Fibroblast of mammary gland (primary cell): ENCODE measurements at places on chromosomes 3 and 15.

- DNase-seq, result peak; percentile 13
Observed at GRCh38 chr3:112078125-112079083, 7.8 kb upstream of the C3orf52 start.

GRCh38 chr3:158086776-158087175, 19.4 kb downstream of the SHOX2 start:
- DNase-seq, result peak; percentile 20

GRCh38 chr3:139689122-139689521, 11.3 kb upstream of the NMNAT3 start:
- DNase-seq, result no peak

GRCh38 chr15:66417736-66418135, 31.0 kb downstream of the MAP2K1 start:
- no peak for DNase-seq

DNA sequence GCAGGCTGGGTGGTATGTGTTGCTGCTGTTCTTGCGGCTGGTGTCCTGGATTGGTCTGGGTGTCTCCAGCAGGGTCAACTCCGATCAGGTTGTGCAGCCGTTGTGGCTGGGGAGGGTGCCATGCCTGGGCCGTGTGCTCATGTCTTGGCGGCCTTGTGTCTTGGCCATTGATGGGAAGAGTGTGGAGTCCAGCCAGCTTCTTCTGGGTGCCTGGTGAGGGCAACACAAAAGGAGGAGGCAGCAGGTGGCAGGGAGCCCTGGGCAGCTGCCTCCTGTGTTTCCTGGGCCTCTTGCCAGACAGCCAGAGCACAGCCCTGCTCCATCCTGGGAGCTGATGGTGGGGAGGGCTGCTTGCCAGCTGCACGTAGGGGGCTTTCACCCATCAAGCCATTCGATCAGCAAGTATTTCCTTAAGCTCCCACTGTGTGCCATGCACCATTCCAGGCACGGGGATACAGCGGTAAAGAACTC, 4.3 kb downstream of the CHAC1 start:
- DNase-seq, result no peak

GRCh38 chr3:7504886-7505775, 644.2 kb downstream of the GRM7 start:
- DNase-seq, result peak; percentile 81

DNA sequence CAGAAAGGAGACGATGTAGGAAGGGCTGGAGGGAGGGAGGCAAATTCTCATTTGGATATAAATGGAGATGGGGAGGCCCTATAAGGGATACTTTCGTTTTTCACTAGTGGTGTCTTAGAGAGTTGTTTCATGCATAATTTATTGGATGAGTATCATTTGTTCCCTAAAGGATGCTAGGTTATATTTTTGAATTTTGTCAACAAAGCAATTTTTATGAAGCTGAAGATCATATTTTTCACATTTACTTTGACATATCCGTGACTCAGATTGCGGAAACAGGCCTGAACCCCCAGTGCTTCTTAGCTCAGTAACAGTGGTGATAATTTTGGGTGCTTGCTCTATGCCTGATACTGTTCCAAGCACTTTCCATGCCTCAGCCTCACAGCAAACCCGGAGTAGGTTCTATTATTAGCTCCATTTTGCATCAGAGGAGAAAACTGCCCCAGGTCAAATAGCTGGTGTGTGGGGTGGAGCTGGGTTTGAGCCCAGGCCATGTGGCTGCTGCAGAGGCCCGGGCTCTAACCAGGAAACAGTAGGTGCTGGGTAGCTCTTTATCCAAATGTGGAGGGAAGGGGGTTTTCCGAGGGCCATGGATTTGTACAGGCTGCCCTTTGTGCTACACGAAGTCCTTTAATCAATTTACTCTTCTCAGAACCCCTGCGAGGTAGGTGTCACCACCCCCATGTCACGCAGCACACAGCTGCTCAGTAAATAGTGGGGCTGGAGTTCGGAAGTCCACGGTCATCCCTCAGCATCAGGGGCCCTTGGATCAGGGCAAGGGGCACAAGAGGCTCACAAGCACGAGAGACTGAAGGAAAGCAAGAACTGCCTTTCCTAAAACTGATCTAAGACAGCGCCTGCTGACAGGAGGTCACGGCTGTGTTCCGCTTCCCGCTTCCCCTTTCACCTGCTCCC, 99.1 kb downstream of the SLC49A4 start:
- DNase-seq, result no peak

DNA sequence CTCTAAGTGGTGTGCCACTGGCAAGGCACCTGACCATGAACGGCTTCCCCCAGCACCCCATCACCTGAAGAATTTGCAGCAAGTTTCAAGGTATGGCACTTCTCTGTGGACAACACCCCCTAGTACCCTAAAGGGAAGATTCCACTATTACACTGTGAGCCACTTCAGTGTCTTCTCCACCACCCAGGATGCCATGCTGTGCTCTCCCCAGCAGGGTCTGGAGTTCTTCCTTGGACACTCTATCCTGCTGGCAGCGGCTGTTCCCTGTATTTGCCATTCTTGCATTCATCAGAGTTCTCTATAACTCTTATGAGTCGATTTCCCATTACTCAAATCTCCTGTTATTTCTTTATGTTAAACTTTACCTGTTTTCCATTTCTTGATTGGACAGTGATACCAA, 33.9 kb upstream of the RNU6-1 start:
- no peak for DNase-seq

GRCh38 chr3:53501178-53501577, 6.8 kb downstream of the CACNA1D start:
- DNase-seq, result no peak

- peak; percentile 52 for DNase-seq
Observed at GRCh38 chr3:21544076-21544462, 206.9 kb downstream of the ZNF385D start.

DNA sequence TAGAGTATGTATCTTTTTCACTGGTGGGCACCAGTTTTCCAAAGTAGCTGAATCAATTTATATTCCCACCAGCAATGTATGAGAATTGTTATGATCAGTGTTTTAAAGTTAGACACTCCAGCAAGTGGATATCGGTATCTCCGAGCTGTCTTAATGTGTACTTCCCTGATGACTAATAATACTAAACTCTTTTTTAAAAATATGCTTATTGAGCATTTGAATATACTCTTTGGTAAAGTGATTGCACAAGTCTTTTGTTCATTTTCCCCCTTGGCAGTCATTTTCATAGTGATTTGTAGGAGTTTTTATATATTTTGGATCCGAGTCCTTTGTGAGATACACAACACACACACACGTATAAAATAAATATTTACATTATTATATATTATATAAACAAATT, 12.5 kb upstream of the FEM1B start:
- no peak for DNase-seq

- no peak for DNase-seq
Observed at GRCh38 chr3:134625885-134626741, 24.7 kb downstream of the KY start.

GRCh38 chr3:89058371-89058770, 49.0 kb upstream of the EPHA3 start:
- no peak for DNase-seq

- DNase-seq, result no peak
Observed at GRCh38 chr15:74403588-74403919, 30.2 kb downstream of the SEMA7A start.

GRCh38 chr15:75201616-75202250, at the start of gene C15orf39:
Gene C15orf39, plus strand, starts transcription at chr15:75201882. Its CDS starts 4,167 bp downstream, at chr15:75206049.
- peak; percentile 54 for DNase-seq

DNA sequence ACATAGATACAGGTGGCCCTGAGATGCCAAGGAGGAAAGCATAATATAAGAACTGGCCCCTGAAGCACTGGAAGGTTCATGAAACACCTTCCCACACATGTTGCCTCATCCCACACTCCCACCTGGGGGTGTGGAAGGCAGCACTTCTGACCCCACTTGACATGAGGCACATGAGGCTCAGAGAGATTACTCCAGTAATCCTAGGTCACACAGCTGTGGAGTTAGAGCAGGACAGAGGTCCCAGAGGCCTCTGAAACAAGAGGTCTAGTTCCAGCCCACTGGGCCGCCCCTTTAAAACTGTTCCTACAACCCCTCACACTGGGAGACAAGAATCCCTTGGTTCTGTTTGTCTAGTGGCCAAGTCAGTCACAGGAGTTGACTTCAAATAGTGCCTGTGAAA, 7.2 kb downstream of the SSUH2 start:
- no peak for DNase-seq

DNA sequence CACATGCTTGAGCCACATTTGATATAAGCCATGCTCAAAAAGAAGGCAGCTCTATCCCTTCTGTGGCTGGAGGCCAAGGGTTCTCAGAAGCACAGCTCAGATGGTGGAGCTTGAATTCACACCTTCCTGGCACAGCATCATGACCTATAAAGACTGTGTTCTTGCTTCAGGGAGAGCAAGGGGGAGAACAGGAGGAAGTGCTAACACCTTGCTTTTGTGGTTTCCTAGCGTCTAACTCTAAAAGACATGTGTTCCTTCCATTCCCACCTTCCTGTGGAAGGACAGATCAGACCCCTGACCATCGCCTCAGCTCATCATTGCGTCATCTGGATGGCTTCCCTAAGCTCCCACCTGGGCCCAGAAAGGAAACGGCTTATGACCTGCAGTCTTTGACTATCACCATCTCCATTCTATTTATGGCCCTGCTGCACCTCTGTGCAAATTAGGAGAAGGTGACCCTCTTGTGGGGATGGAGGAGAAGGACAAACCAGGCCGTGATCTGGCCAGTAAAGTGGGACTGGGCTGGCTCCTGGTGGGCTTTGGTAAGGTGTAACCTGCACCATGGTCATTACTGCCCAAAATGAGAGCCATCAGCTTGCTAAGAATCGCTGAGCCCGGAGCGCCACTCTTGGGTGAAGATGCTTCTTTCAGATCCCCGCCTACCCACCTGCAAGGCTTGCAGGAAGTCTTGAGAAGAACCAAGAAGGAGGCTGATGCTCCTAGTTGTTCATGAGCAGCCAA, 128.5 kb downstream of the SERPINI1 start:
- DNase-seq, result no peak

DNA sequence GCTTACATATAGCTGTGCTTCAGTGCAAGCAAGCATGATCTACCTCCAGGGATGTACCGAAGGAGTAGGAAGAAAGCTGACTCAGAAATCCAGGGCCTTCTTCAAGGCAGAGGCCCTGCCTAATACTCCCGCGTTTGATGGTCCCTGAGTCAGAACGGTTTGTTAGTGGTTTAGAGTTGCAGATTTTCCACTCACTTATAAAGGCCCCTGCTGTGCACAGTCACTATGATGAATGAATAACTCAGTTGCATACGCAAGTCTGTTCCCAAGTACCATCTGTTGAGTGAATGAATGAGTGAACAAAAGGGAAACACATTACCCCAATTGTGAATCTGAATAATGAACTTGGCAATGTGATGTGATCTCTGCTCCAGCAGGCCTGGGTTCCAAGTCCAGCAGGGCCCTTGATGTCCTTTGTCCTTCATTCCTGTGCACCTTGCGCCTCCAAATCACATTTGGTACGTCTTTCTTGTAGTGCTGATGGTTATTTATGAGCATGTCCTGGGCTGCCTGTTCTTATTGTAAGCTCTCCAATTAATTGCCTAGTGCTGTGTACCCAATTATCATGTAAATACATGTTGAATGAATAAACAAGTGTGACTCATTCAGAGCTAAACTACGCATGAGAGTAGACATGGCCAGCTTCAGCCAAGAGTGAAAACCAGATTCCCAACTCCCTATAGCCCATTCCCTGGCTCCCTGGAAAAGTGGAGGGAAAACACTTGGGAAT, 85.3 kb upstream of the LIMD1 start:
- DNase-seq, result peak; percentile 98

DNA sequence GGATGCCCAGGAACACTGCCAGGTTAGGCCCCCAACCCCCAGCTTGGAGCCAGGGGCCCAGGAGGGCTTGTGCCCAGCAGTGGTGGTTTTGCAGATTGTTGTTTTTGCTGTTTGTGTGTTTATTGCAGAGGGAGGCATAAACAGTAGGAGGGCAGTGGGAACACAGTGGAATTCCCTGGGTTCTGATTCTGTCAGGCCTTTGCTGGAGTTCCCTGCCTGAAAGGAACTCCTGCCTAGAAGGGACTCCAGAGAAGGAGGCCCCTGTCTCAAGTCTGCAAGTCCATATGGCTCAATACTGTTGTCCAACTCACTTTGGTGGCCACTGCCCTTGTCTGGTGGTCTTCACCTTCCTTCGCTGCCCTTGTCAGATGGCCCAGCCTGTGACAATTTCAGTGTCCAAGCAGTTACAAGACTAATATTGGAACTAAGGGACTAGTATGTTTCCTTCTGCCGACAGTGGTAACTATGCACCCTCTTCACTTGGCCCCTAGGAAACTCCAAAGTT, 47.4 kb upstream of the RAB6B start:
- DNase-seq, result no peak

GRCh38 chr3:42188376-42188775, 77.6 kb downstream of the CCK start:
- DNase-seq, result no peak

DNA sequence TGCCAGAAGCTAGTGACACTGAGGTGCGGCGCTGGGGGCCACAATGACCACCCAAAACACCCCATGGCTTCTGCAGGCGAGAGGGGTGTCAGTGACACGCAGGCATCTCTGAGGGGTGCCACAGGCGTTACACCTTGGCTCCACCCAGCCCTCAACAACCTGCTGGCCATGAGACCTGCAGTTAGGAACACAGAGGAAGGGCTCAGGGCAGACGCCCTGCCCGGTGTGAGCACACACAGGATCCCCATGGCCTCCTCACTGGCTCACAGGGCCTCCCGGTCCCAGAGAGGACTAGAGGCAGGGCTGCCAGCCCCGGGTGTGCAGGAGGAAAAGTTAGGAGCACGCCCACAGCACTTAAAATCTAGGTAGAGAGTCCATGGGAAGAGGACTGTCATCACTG, 35.1 kb downstream of the CYFIP1 start:
- no peak for DNase-seq

GRCh38 chr15:80159811-80160569, 7.2 kb downstream of the FAH start:
- DNase-seq, result peak; percentile 89

- DNase-seq, result no peak
Observed at GRCh38 chr3:70554170-70554569, 241.7 kb upstream of the MDFIC2 start.

DNA sequence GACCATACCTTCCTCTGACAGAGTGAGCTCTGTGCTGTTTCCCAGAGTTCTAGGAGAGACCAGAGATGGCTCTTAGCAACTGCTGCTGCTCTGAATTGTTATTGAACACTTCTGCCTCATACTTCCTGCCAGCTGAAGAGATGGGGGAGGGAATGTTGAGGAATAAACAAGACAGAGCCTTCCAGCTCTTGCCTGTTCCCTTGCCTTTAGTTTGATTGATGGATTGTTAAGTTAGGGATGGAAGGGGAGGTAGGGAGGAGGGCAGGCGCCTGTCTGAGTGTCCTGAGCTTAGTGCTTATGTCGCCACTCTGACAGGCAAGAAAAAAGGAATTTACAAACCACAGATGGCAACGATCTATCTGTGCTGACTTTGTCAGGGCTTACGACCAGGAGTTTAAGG, 42.8 kb downstream of the ZNF609 start:
- peak; percentile 44 for DNase-seq

- DNase-seq, result peak; percentile 93
Observed at GRCh38 chr15:39624806-39625205, 43.9 kb downstream of the THBS1 start.

GRCh38 chr3:126518779-126519177, 1.2 kb upstream of the UROC1 start:
- no peak for DNase-seq

- peak; percentile 98 for DNase-seq
Observed at GRCh38 chr15:90681480-90681879, 35.7 kb upstream of the BLM start.
